Mammary epithelial cell (primary cell): ENCODE measurements at places on chromosomes 7 and 10. TPM values are rescaled to one million over a fixed set of nuclear protein-coding genes. Genes with fewer than 3 reads are reported as not detected.

- DNase-seq: no peak
Observed at GRCh38 chr10:60367901-60368300, 21.8 kb downstream of the ANK3 start.

DNA sequence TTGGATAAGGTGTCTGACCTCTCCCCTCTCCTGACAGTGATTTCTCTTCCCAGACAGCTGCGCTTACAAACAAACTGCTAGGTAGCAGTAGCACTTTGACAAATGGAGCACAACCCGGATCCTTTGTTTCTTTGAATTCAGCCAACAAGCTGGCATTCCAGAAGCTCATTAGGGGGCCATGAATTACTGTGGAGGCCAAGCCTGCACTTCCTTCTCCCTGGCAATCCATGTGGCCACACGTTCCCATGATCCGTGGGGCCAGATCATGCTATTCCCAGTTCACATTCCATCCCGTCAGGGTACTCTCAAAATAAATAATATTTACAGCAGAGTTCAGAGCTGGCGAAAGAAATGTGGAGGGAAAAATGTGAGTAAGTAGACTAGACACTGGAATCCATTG, 172.4 kb downstream of the PRPF18 start:
- no peak for DNase-seq

DNA sequence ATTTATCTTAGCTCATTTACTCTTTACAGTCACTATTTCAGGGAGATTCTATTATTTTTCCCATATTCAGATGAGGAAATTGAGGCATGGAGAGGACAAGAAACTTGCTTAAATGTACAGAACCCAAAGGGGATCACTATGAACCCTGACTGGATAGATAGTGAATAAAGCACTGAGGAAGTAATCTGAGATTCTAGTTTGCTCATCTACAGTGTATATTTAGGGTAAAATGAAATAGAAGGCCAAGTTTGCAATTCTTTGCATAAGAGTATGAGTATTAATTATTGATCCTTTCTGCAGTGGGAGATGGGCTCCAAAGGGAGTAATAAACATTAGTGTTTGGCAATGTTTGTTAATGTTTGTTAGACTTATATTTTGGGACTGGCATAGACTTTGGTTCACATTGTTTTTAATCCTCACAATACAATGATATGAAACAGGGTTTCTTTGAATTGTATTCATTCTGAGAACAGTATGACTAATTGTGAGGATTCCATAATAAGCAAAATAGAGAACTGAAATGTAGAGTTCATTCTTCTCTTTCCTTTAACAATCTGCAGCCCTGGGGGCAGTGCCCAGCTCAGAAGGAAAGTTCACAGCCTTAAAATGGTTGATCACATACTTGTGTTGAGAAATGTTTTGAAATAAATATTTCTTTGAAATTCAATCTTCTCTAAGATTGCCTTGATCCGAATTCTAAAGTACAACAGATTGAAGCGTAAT, 131.0 kb upstream of the ZNF804B start:
- no peak for DNase-seq

GRCh38 chr10:119305860-119306513, 98.6 kb downstream of the GRK5 start:
- DNase-seq: peak; percentile 97

GRCh38 chr7:23115991-23116390, 10.4 kb downstream of the KLHL7 start:
- no peak for DNase-seq

DNA sequence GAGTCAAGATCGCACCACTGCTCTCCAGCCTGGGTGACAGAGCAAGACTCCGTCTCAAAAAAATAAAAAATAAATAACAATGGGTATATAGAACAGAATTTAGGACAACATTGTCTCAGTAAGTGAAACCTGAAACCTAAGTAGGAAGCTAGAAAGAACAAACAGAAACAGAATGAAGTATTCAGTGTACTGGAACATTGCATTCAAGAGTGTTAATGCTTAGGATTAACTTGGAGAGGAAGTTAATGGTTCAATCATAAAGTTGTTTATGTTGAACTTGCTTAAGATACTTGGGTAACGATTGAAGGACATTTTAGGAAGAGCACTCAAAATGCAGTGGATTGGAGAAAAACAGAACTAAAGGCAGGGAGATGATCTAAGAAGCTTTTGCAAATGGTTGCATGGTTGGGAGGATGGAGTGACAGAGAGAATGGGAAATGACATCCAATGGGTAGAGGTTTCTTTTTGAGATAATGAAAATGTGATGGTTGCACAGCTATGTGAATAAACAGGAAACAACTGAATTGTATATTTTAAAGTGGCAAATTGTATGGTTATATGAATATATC, 233.7 kb downstream of the ADK start:
- no peak for DNase-seq

TAS2R41 gene
- not detected for total RNA-seq

CALML5 gene
- not detected for total RNA-seq

FFAR4 gene
- not detected for total RNA-seq

DNA sequence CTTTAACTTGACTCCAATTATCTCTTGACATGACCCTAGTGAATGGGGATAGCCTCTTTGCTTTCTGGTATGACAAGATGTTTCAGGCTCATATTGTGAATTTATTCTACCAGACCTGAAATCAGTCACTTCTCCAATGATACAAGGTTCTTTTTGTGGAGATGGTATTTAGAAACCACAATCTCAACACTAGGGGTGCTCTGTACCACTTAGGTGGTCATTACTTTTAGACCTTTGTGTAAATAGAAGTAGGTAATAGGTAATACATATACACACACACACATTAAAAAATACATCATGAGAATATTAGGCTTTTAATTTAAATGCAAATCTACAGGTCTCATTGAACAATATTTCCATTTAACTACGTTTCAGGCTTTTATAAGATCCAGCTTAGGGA, 199.0 kb upstream of the RHOBTB1 start:
- no peak for DNase-seq

HOXA2 gene
- total RNA-seq: 1.1 and 1.5 TPM in 2 replicates

- DNase-seq: no peak
Observed at GRCh38 chr7:11570205-11570604, 261.8 kb downstream of the THSD7A start.

GRCh38 chr7:45443263-45443662, 130.9 kb upstream of the ADCY1 start:
- no peak for DNase-seq

DNA sequence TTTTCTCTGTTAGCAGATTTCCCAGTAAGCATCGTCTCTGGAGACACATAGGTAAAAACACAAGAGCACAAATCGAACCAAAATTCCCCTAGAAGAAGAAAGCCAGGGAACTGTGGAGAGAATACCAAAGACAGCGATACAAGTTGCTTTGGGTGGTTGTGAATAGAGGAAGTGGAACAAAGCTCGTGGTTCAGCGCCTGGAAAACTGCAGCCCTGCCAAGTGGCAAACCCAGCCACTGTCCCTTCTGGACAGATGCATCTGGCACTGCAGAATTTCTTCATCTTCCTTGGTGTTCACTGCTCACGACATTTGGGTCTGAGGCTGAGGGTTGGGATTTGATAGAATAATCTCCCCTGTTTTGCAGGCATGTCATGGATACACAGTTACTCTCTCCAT, 733.8 kb downstream of the PARD3 start:
- no peak for DNase-seq

DNA sequence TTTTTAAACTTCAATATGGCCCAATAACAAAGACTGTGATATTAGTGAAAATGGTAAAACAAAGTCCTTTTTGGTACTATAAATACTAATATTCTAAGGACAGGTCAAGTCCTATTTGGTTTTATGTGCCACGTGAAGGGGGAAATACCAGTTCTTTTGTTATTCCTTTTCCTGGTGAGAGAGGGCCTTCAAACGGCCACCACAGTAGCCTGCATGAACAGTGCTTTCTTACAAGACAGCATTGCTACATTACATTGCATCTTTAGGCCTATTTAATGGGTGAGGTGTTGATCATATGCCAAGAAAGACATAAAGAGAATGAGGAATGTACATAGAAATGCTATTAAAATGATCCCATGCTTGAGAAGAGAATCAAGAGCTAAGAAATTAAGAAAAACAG, 214.8 kb downstream of the LRRTM3 start:
- DNase-seq: no peak

DNA sequence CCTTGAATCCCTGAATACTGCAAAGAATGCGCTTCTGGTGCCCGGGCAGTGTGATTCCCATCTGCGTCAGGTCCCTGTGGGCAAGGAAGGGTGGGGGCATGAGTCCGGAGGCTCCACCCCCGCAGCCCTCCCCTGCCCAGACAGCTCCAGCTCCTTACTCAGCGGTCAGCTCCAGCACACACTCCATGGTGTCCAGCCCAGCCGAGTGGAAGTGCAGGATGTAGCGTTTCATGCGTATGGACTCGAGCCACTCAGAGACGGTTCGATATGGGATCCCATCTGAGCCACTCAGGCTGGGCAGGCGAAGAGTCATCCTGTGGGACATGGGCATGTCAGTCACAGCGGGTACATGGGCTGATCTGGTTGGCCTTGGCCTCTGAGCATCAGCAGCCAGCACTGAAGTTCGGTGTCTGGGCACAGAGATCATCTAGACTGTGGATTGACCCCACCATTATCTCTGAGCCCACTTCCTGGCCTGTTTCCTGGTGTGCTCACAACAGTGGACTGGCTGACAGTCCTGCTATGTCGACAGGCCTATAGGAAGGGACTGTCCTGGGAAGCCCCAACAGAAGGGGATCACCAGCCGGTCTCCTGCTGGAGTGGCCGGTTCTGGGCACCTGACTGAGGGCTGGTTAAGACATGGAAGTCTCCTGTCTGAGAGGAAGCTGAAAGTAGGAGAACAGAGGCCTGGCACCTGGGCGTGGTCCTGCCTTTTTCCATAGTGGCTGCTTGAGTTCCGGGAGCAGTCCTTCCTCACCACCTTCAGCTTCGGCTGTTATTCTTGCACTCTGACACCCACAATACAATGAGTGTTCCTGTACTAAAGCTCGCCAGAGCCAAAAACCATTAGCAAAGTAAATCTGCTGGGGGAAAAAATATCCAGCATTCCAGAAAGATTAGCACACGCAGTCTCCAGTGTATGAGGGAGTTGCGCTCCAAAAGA, 10.6 kb downstream of the ZYX start:
- DNase-seq: no peak

DNA sequence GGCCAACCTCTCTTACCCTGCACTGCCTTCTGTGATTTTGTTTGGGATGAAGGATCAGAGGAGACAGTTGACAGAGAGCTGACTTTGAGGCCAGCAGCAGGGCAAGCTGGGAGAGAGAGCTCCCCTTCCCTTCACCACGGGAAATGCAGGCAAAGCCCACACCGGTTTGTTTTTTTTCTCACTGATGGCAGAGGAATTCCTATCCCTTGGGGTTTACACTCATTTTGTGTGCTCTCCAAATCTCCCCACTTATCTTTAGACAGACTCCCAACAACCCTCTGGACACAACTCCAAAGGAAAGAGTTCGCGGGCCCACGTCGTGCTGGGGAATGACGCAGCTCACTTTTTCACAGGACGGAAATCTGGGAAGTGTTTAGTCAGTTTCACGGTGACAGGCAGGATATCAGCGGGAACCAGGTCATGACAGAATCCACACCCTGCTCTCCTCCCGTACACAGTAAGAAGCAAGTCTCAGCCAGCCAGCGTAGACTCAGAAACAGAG, 68.3 kb upstream of the FAM171A1 start:
- DNase-seq: peak; percentile 3

IRF5 gene
- 10.9 and 11.0 TPM in 2 replicates for total RNA-seq

GRCh38 chr10:124153023-124153826, 59.8 kb upstream of the CHST15 start:
- DNase-seq: peak; percentile 98

GRCh38 chr10:85413570-85413969, 953.0 kb downstream of the GRID1 start:
- DNase-seq: no peak

TEX36 gene
- total RNA-seq: not detected in 2 replicates

DNA sequence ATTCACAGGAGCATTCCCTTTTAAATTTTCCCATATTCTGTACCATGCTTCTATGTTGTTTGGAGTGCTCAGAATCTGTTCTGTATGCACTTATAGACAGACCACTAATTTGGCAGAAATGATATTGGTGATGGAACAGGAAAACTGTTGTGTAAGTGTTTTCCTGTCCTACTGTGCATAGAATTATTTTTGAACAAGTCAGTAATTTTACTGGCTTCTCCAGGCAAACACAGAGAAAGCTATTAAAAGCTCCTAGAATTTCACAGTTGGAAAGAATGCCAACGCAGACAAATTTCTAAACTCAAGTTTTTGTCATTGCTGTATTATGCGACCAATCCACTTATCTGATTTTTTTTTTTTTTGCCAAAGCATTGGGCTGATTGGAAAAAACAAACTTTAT, 55.7 kb downstream of the ANKMY2 start:
- DNase-seq: no peak

DNA sequence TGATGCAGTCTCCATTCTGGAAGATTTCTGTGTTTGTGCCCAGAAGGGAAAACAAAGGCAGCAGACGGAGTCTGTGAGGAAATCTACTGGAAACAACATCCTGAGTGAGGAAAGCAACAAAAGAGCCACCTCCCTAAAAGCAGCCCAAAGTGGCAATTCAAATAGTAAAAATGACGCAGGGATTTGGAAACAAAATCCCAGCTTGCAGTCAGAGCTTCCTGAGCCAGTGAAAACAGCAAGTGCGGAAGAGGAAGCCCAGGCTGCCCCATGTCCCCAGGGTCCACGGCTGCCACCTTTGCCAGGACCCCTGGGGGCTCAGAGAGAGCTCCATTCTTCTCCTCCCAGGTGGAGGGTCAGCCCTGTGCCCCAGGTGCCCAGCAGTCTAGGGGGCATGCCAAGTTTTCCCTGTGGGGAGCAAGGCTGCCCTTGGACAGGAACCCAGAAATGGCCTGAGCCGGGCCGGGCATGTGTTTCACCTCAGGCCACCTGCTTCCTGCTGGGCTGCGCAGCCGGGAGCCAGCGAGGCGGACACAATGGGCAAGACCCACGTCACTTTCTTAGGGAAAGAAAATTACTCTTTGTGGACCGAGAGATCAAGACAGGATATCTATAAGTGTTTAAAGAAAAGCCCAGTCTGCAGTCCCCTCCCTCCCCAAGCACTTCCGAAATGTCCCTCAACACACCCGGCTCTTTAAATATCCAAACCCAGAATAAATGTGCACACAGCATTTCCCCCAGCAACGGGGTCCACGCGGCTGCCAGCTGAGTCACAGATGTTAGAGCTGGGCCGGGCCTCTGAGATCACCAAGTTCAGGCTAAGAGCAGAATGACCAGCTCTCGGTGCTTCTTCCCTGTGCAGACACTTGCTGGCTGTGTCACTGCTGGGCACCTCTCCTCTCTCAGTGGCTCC, 231.1 kb downstream of the ARHGAP12 start:
- DNase-seq: no peak
